NCI-H2029 treated with DMSO at 0.1 percent for 48 hours (cell line): ENCODE measurements at places on chromosomes 1 and 21.

- DNase-seq: no peak
Observed at GRCh38 chr1:170881268-170882265, 53.8 kb upstream of the MROH9 start.

- DNase-seq: no peak
Observed at GRCh38 chr1:87151500-87152421, 176.9 kb upstream of the LMO4 start.

DNA sequence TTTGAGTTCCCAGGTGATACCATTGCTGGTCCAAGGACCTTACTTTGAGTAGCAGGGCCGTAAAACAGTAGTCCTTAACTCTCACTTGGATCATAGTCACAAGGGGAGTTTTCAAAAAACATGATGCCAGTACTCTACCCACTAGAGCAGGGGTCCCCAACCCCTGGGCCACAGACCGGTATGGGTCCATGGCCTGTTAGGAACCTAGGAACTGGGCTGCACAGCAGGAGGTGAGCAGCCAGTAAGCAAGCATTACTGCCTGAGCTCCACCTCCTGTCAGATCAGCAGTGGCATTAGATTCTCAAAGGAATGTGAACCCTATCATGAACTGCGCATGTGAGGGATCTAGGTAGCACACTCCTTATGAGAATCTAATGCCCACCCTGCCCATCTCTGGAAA is 39.7 kb upstream of the KCNQ4 start:
- no peak for DNase-seq

GRCh38 chr1:113055570-113055969 is 17.4 kb upstream of the LRIG2 start:
- no peak for DNase-seq

- DNase-seq: peak; percentile 94
Observed at GRCh38 chr1:42035205-42035829, 116.6 kb upstream of the HIVEP3 start.

GRCh38 chr1:18927654-18928272 is 25.4 kb upstream of the ALDH4A1 start:
- DNase-seq: no peak

- peak; percentile 73 for DNase-seq
Observed at GRCh38 chr1:32350785-32351398, 11.4 kb downstream of the FAM229A start.

DNA sequence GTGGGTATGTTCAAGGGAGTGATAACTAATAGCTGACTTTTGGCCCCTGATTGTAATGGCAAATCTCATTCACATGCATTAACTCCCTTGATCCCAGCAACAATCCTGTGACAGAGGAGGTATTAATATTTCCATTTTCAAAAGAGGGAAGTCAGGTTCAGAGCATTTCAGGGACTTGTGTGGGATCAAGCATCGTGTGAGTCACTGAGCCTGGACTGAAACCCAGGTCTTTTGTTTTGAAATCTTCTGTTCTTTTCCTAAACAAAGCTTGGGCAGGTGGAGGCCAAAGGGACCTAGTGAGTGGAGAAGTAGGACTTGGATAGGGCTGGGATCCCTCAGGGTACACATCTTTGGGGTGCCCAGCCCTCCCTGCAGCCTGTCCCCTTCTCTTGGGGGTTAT is 37.9 kb downstream of the ETNK2 start:
- DNase-seq: no peak

GRCh38 chr1:228321895-228322294 is 84.7 kb downstream of the TRIM11 start:
- no peak for DNase-seq

- DNase-seq: no peak
Observed at GRCh38 chr1:166884971-166885370, 8.9 kb upstream of the TADA1 start.

DNA sequence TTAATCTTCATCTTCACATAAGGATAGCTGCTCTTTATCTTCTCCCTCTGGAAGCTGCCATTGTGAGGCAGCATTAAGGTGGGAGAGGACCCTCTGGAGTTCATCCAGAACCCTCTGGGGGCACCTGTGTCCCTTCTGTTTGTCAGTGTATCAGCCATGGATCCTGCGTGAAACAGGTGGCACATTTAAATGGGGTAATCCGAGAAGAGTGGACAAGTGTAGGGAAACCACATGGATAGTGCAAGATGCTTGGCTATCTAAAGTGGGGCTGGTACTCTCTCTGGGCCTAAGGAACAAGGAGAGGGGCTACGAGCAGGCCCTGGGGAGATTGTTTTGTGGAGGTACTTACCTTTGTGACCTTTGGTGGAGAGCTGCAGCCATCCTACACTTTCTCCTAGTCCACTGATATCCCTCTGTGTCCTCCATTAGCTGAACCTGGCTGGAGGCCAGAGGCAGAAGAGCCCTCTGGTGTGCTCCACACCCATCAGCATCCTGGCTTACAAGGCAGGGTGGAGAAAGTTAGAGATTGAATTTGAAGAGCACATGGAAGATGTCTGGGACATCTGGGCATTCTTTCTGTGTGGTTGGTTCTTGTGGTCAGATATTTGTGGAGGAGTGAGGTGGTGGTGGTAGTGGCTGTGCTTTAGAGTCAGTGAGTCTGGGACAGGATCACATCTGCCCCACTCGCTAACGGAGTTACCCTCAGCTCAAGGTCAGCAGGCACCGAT is 117.7 kb downstream of the FGGY start:
- DNase-seq: peak; percentile 65

- DNase-seq: no peak
Observed at GRCh38 chr1:226447932-226448665, 40.2 kb upstream of the PARP1 start.

GRCh38 chr1:1137256-1138045 is 21.6 kb upstream of the C1orf159 start:
- no peak for DNase-seq

DNA sequence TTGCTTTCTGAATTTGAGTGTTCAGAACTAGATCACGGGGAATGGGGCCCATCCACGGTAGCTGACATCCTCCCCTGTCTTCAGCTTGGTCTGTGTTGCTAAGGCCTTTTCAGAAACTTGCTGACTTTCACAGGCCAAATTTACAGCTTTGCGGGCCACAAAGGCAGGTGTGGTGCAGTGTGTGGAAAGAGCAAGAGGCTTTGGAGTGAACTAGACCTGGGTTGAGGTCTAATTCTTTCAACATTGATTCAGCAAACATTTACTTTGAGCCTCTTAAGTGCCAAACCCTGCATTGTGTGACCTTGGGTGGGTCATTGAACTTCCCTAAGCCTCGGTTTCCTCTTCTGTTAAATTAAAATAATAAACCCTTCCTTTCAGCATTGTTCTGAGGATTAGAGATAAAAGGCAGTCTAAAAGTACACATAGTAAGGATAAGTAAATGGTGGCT is 24.3 kb downstream of the STPG1 start:
- no peak for DNase-seq

DNA sequence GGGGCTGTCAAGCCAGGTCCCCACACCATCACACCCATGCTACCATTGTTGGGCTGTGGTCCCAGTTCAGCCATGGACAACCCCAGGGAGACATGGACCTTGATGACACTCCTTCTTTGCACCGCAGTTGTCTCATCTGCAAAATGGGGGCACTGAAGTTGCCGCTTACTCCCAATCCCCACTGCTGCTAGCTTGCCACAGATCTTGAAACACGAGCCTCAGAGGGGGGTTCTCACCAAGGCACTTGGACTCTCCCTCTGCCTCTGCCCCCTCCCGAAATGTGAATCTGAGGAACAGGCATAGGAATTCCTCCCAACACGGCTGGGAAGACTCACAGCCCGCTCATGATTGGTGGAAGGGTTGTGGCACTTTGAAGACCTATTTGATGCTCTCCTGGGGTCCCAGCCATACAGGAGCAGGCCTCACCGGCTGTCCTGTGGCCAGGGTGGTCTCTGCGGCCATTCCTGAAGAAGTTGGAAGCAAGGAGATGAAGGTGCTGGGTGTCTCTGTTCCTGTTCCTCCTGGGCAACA is 31.1 kb downstream of the RUNX3 start:
- DNase-seq: no peak

DNA sequence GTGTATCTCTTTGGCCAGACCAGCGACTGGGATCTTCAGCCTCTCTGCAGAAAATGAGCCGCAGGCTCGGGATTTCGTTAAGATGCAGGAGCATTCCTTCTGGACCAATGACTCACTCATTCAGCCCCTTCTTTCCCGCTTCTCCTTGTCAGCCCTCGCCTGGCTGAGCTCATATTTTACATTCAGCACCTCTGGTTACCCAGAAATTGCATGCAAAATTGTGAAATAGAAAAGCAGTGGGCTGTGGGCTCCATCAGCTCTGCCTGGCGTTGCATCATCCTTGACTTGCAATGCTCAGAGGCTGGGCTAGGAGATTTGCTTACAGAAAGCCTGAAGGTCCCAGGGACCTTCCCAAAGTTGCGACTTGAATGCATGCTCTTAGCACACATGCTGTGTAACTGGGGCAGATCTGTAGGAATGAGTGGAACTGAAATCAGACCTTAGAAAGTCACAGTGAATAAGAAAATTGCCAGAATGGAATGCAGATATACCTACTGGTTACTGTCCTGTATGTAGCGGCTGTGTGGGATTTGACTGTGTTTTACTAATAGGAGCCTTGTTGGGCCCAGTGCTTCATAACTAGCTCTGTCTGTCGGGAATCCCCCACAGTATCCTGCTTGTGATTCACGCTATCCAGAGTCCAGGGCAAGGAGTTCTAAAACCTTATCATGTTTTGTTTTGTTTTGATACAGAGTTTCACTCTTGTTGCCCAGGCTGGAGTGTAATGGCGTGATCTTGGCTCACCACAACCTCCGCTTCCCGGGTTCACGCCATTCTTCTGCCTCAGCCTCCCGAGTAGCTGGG is 444.8 kb downstream of the KIF26B start:
- DNase-seq: no peak

- DNase-seq: peak; percentile 68
Observed at GRCh38 chr1:13487143-13487868, 26.5 kb downstream of the LRRC38 start.

DNA sequence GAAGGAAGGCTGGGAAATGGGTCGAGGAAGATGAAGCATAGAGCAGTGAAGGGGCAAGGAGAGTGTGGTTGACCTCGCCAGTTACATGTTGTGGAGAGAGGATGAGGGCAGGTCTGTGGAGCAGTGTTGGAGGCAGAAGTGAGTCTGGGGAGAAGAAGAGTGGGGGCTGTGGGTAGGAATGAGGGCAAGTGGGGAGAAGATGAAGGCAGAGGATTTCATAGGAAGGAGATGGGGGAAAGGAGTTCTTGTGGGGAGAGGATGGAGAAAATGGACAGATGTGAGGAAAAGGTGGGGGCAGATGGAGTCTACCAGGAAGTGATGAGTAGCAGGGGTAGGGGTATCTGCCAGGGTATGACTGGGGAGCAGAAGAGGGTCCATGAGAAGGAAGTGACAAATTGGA is 3.6 kb downstream of the ARMH1 start:
- no peak for DNase-seq

GRCh38 chr1:113787663-113788062 is 24.6 kb downstream of the RSBN1 start:
- no peak for DNase-seq

DNA sequence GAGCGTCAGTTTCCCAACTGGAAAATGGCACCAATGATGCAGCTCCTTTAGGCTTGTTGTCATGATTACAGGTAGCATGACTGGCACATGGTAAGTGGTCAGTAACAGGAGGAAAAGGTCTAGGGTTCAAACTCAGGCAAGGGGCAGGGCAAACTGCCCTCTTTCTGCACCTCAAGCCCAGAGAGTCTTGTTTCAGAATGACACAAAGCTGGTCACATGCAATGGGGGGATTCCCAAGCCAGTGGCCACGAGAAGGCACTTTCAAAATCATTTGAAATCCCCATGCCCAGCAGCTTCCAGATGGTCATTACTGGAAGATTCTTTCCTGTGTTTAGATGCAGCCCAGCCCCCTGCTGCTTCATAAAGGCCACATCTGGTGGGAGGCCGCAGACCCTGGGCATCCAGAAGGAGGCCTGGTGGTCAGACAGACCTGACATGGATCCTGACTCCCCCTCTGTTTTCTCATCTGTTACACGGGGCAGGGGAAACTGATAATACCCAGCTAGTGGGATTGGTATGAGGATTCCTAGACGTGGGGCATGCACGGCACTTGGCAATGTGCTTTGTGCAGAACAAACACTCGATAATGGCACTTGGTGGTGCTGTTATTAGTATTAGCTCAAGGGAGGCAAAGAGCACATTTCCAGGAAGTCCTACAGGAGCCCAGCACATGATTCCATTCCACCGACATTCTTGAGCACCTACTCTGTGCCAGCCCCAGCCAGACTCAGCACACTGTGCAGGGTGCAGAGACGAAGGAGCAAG is 6.9 kb upstream of the PLA2G2D start:
- DNase-seq: no peak

DNA sequence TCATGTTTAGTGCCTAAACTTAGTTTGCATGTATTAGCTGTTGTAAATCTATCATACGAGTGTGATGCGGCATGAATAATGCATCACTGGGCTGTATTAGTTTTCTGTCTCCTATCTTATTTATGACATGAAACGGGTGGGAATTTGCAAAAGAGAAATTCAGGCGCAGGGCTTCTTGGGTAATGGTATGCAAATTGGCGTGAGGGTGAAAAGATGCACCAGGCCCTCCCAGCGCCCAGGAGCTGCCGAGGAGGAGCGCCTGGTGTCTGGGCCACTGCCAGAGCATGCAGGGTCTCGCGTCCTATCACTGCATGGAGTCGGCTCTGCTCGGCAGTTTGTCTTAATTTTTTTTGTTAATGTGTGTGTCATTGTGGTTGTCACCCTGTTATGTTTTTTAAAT is 82.9 kb upstream of the ACTL8 start:
- no peak for DNase-seq

DNA sequence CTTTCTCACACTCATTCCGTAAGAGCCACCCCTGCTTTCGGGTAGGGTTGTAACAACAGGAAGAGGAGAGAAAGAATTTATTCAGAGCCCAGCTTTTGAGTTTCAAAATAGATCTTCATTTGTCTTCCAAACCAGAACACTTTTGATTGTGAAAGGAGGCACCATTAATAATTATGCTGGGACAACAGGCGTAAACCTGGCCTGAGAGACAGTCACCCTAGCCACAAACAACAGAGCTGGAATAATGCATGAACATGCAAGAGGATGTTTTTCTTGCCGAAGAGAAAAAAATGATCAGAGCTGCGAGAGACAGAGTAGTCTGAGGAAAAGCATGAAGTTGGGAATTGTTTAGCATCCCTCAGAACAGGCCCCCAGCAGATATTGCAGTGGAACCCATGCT is 18.5 kb upstream of the GREM2 start:
- no peak for DNase-seq

- no peak for DNase-seq
Observed at GRCh38 chr1:18954270-18955071, 2.0 kb downstream of the IFFO2 start.

GRCh38 chr1:185860311-185860710 is 126.1 kb downstream of the HMCN1 start:
- no peak for DNase-seq

GRCh38 chr1:53450225-53450624 is 9.0 kb upstream of the DMRTB1 start:
- no peak for DNase-seq

GRCh38 chr1:228876187-228876586 is 140.9 kb downstream of the RHOU start:
- no peak for DNase-seq

GRCh38 chr1:183097438-183098051 is 74.3 kb downstream of the LAMC1 start:
- DNase-seq: peak; percentile 33

- DNase-seq: no peak
Observed at GRCh38 chr1:85321237-85321964, 45.0 kb upstream of the BCL10 start.

- DNase-seq: no peak
Observed at GRCh38 chr1:55078470-55078869, 39.1 kb downstream of the PCSK9 start.

- no peak for DNase-seq
Observed at GRCh38 chr1:66402194-66402593, 131.8 kb upstream of the SGIP1 start.
